ENCODE measurements at places on chromosomes 4 and X.

- DNase-seq, result no peak
These were observed 1.3 kb downstream of the PARM1 start for GRCh38 chr4:74934016-74934831.

DNA sequence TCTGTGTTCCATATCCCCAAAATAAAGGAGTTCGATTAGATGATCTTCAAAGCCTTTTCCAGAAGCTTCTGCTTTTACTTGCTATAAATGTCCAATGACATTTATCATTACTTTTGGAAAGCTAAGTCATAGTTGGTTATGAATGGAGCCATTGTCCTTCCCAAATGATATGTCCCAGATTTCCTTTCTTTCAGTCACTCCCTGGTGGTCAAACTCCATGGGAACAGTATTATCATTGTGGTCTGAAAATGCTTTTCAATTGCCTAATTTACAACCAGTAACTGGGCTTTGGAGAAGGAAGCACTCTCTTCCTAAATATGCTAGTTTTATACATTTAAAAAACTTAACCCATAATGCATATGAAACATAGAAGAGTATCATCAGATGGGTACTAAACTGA, 571.5 kb upstream of the AMOT start:
- no peak for DNase-seq

DNA sequence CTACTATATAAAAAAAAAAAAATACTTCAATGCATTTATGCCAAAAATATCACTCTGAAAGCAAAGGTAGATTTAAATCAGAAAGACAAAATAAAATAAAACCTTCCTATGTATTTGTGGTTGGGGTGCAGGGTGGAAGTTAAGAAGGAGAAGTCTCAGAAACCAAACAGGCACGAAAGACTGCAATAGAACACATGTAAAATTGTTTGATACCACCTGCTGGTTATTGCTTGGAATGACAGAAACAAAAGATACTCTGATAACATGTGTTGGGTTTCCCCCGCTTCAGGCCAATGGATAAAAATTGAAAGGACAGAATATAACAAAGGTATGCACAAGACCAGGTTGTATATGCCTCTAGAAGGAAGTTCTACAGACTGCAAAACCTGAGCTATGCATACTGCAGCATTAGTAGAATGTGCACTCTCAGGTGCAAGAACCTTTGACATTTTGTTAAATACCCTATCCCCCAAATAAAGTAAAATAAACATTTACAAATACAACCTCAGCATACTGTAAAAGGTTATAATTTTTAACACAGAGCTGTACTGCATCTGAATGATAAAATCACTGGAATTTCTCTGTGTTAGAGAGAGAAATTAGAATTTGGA, 118.8 kb downstream of the GABRA2 start:
- DNase-seq, result peak; percentile 4

GRCh38 chrX:123357941-123358340, 173.9 kb downstream of the GRIA3 start:
- peak; percentile 41 for DNase-seq

DNA sequence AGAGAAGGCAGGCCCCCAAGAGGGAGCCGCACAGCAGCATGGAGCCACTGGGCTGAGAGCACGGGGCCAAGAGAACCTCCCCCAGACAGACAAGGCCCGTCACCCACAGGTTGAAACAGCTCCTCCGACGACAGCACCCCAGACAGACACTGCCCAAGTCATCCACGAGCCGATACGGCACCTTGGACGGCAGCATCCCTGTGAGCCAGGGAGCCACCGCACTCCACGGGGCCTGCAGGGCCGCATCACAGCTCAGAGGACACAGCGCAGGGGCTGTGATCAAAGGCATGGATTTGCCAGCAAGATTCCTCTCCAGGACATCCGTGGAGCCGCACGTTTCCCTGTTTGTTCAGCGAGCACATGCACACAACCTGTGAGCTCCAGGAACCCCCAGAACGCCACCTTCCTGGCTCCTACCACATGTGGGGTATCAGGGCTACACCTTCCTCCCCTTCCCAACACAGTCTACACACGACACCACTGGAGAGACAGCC, 3.9 kb downstream of the CTBP1 start:
- DNase-seq, result no peak

DNA sequence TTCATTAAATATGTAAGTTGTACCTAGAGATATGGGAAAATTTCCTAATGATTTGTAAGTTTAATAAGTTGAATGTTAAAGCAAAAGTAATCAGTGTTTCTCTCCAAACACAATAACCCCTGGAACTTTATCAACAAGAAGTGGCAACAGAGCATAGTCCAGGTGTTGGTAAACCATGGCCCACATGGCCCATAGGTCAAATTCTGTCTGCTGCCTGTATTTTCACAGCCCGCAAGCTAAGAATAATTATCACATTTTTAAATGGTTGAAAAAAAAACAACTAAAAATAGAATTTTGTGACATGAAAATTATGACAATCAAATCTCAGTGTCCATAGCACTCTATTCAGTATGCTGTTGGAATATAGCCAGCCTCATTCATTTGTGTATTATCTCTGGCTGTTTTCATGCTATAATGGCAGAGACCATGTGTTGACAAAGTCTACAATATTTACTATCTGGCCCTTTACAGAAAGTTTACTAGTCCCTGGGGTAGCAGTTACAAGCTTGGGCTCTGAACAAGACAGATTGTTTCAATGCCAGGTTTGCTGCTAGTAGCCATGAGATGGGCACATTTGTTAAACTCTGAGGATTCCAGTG, 395.8 kb downstream of the GASK1B start:
- DNase-seq, result no peak

Data from GM12878 (cell line).